ENCODE measurements at places on chromosomes 2 and 18.

GRCh38 chr18:12652861-12653401, 5.0 kb downstream of the SPIRE1 start:
- no peak for DNase-seq

GRCh38 chr2:159960414-159960813, 102.0 kb downstream of the PLA2R1 start:
- DNase-seq, result no peak

DNA sequence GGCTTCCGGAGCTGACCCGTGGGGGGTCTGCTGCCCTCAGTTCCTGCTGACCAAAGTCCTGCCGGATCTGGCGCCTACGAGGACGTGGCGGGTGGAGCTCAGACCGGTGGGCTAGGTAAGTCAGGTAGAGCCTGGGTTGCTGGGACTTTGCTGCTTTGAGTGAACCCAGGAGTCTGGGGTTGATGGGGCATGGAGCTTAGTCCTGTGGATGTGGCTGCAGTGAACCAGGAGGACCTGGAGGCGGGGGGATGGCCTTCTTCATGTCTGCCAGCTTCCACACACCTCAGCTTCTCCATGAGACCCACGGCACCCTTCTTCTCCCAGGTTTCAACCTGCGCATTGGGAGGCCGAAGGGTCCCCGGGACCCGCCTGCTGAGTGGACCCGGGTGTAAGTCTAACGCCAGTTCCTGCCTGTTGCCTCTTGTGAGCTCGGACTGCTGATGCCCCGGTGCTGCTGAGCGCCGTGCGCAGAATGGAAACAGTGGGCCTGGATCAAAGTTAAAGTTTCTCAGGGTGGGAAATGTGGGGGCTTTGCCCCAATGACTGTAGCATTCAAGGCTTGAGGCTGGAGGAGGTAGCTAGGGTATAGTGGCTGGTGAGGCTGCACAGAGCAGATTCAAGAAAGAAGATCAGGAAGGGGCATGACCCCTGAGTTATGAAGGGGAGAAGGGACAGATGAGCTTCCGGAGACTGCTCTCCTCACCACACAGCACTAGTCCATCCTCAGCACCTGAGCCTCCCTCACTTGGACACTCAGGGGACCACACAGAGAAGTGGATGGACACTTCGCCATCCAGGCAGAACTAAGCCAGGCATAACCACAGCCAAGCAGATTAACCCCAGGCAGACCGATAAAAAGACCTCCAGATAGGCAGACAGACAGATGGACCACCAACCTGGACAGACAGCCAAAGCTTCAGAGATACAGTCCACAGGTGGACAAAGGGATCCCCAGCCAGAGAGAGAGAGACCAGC, 17.3 kb downstream of the PTPN18 start:
- DNase-seq, result no peak

- DNase-seq, result peak; percentile 87
These were observed at the start of gene ATP8B1 for GRCh38 chr18:57803103-57803969. Gene ATP8B1, minus strand, starts transcription at chr18:57803315. Its CDS starts 71,508 bp downstream, at chr18:57731807.

GRCh38 chr2:232315923-232316299, 62.6 kb upstream of the ALPP start:
- DNase-seq, result no peak

- DNase-seq, result no peak
These were observed 12.2 kb upstream of the PSMA8 start for GRCh38 chr18:26121476-26121875.

DNA sequence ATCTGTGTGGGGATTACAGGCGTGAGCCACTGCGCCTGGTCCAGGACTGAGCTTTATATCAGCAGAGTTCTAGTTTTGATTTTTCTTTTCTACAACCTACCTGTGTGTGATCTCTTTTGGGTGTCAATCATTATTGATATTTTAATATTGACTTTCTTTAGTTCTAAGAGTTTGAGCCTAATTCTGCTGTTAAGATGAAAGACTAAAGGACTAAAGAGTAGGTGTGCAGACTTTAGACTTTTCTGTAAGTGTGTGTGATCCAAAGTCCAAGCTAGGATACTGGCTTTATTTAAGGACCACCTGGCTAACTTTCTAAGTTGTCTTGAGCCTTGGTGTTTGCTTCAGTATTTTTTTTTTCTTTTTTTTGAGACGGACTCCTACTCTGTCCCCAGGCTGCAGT, 12.4 kb downstream of the CASP10 start:
- no peak for DNase-seq

- no peak for DNase-seq
These were observed 102.5 kb downstream of the CHN1 start for GRCh38 chr2:174902506-174903263.

GRCh38 chr2:238346544-238346943, 26.2 kb downstream of the TRAF3IP1 start:
- no peak for DNase-seq

- no peak for DNase-seq
These were observed 370.3 kb upstream of the LINC00305 start for GRCh38 chr18:64519201-64519600.

GRCh38 chr18:2515171-2515787, 56.0 kb downstream of the METTL4 start:
- no peak for DNase-seq

GRCh38 chr2:35973132-35973736, 382.3 kb upstream of the CRIM1 start:
- DNase-seq, result no peak

DNA sequence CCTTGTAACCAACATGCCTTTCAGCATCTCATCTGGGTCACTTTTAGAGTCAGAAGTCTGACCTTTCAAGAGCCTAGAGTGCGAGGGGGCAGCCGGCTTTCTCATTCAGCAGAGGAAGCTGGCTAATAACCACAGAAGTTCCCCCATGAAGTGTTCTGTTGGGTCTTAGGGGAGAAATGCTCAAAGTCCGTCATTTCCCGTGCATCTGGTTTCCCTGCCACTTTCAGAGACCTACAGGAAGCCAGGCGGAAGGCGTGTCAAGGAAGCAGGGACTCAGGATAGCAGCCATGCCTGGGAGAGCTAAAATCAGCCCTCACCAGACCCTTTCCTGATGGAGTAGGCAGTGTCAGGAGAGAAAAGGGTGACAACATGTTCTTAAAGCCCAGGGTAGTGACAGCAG, 301.8 kb upstream of the ID2 start:
- no peak for DNase-seq

GRCh38 chr2:206873423-206873822, 65.9 kb upstream of the CPO start:
- no peak for DNase-seq

Data from cardiac septum (tissue), 1 donor.